Mesendoderm (in vitro differentiated cells): ENCODE measurements at places on chromosomes 2 and 18.

DNA sequence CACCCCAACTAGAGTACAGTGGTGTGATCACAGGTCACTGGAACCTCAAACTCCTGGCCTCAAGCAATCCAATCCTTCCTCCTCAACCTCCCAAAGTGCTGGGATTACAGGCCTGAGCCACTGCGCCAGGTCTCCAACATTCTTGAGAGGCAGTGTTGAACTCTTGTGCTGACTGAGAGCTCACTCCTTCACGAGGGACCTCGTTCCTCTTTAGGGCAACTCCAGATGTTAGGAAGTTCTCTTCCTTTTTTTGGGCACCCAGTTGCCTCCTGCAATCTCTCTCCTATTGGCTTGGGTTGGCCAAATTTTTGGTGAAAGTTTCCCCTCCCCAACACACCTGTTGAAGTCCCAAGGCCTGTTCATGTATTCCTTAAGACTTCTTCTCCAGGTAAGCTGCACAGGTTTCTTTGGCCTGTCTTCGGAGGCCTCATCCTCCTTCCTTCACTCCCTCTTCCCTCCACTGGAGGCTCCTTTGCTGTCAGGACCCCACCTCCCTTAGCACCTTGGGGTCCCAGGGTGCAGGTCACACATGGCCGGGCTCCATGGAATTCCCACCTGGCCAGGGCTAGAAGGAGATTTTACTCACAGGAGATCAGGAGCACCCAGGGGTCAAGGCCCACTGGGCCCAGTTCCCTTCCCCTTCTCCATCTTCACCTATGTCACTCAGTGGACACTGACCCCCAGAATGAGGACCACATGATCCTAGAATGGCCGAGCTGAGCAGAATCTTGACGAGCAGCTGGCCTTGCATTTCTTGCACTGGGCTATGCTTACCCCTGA, 94.6 kb upstream of the SMAD2 start:
- H3K4me1 ChIP-seq: no peaks in the 10 kb centered on the region
- no peak overlapping the region for H3K4me3 ChIP-seq
- no peaks in the 10 kb centered on the region for H3K36me3 ChIP-seq
- no peak overlapping the region for H3K27ac ChIP-seq
- DNase-seq: no peak
- H3K27me3 ChIP-seq: no peaks in the 10 kb centered on the region

DNA sequence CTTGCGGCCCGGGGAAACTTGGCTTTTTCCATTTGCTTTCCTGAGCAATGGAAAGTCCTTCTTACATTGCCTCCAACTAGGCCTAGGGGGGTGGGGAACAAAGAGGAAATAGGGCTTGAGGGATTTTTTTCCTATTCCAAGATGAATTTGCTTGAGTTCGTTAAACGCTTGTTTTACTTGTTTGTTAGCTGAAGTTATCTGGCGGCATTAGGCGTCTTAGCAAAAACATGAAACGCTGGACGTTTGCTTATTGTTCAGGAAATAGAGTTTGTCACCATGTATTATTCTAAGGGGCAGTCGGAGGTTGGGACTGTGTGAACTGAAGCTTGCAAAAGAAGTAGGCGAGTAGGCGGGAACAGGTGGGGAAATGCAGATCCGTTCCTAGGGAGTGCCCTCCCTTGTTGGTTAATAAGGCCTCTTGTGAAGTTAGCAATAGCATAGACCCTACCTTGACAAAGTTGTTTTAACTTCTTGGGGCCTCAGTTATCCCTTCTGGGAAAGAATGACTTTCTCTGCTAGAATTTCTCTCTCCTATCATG, 1.9 kb downstream of the CABLES1 start:
- H3K4me3 ChIP-seq: peak overlapping the region; percentile 65
- DNase-seq: peak; percentile 66
- no peaks in the 10 kb centered on the region for H3K36me3 ChIP-seq
- peaks cover 5% of the 10 kb centered on the region for H3K4me1 ChIP-seq
- H3K27ac ChIP-seq: no peak overlapping the region

- no peaks in the 10 kb centered on the region for H3K4me1 ChIP-seq
- H3K36me3 ChIP-seq: no peaks in the 10 kb centered on the region
- no peak overlapping the region for H3K27ac ChIP-seq
- no peak overlapping the region for H3K4me3 ChIP-seq
Measured at GRCh38 chr2:212343167-212343566, 195.4 kb downstream of the ERBB4 start.

DNA sequence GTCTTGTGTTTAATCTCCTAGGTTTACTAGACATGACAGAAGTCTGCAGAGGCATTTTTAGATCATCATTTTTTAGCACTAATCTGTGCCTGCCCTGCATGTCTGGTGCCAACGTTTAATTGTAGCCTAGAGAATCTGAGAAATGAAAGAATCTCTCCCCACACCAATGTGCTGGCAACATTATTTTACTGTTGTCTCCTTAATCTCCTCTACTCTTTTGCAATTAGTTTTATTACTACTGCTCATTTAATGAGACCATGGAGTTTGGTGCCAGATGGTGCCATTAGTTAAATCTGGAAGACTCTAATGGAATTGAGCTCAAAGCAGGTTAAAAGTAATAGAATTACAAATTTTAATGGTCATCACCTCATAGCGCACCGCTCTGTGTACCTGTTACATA, 4.0 kb upstream of the SPP2 start:
- H3K4me1 ChIP-seq: no peaks in the 10 kb centered on the region
- no peaks in the 10 kb centered on the region for H3K27me3 ChIP-seq
- no peak overlapping the region for H3K27ac ChIP-seq
- no peaks in the 10 kb centered on the region for H3K36me3 ChIP-seq
- no peak overlapping the region for H3K4me3 ChIP-seq

DNA sequence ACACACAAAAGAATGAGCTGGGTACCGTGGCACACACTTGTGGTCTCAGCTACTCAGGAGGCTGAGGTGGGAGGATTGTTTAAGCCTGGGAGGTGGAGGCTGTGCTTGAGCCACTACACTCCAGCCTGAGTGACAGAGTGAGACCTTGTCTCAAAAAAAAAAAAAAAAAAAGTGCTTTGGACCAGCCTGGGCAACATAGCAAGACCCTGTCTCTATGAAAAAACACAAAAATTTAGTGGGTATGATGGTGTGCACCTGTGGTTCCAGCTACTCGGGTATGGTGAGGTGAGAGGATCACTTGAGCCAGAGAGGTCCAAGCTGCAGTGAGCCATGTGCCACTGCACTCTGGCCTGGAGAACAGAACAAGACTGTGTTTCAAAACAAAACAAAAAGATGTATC, 10.4 kb downstream of the ZNF512 start:
- H3K27me3 ChIP-seq: no peaks in the 10 kb centered on the region
- no peaks in the 10 kb centered on the region for H3K36me3 ChIP-seq
- no peak for DNase-seq
- no peak overlapping the region for H3K27ac ChIP-seq
- no peaks in the 10 kb centered on the region for H3K4me1 ChIP-seq
- H3K4me3 ChIP-seq: no peak overlapping the region

- H3K4me3 ChIP-seq: no peak overlapping the region
- H3K4me1 ChIP-seq: no peaks in the 10 kb centered on the region
- no peak overlapping the region for H3K27ac ChIP-seq
- no peaks in the 10 kb centered on the region for H3K27me3 ChIP-seq
- no peaks in the 10 kb centered on the region for H3K36me3 ChIP-seq
Measured at GRCh38 chr2:152682663-152683062, 34.6 kb downstream of the PRPF40A start.

- DNase-seq: no peak
- no peak overlapping the region for H3K4me3 ChIP-seq
- H3K27ac ChIP-seq: no peak overlapping the region
- no peaks in the 10 kb centered on the region for H3K4me1 ChIP-seq
- no peaks in the 10 kb centered on the region for H3K36me3 ChIP-seq
Measured at GRCh38 chr2:230425377-230425776, 9.4 kb downstream of the SP100 start.

DNA sequence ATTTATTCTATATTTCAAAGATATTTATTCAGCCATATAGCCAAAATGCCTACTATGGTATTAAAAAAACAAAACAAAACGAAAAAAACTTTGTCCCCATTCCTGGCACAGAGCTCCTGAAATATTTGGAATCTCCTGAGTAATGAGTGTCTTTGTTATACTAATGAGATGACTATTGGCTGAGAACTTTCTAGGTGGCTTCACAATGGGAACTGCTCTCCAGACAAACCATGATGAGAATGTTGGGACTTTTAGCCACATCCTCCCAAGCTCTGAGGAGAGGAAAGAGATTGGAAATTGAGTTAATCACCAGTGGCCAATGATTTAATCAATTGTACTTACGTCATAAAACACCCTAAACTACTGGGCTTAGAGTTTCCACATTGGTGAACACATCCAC, 631.8 kb upstream of the SETBP1 start:
- H3K27ac ChIP-seq: no peak overlapping the region
- DNase-seq: peak; percentile 89
- no peaks in the 10 kb centered on the region for H3K36me3 ChIP-seq
- H3K4me1 ChIP-seq: peaks cover 2% of the 10 kb centered on the region
- no peak overlapping the region for H3K4me3 ChIP-seq
- no peaks in the 10 kb centered on the region for H3K27me3 ChIP-seq

DNA sequence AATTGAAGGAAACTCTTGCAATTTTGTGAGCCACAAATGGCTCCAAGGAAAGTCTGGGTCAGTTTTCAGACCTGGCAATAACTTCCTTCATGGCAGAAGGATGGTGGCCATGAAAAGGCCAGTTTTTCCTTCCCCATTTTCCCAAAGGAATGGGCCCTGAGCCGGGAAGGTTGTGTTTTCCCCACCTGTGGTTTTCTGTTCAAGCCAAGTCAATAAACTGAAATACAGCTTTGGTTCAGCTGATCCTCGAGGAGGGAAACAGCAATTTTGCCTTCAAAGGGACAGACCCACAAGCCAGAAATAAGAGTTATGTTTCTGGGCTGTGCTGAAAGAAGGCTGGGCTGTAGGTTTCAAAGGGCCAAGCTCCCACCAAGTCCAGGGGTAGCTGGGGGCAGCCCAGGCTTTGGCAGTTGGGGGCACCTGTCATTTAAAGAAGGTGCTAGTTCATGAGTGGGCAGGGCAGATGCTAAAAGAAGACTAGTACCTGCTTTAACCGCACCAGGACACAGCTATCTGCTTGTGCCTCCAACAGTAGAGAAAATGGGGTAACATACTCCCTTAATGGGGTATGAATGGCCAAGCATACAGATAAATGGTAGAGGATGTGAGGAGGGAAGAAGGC, 97.0 kb downstream of the TTC32 start:
- H3K27ac ChIP-seq: no peak overlapping the region
- H3K27me3 ChIP-seq: no peaks in the 10 kb centered on the region
- no peak overlapping the region for H3K4me3 ChIP-seq
- no peaks in the 10 kb centered on the region for H3K36me3 ChIP-seq
- DNase-seq: no peak

- no peak overlapping the region for H3K4me3 ChIP-seq
- peaks cover 8% of the 10 kb centered on the region for H3K4me1 ChIP-seq
- H3K36me3 ChIP-seq: no peaks in the 10 kb centered on the region
- peak overlapping the region; percentile 20 for H3K27ac ChIP-seq
- H3K27me3 ChIP-seq: no peaks in the 10 kb centered on the region
Measured at GRCh38 chr2:42103829-42104228, 56.0 kb downstream of the PKDCC start.

DNA sequence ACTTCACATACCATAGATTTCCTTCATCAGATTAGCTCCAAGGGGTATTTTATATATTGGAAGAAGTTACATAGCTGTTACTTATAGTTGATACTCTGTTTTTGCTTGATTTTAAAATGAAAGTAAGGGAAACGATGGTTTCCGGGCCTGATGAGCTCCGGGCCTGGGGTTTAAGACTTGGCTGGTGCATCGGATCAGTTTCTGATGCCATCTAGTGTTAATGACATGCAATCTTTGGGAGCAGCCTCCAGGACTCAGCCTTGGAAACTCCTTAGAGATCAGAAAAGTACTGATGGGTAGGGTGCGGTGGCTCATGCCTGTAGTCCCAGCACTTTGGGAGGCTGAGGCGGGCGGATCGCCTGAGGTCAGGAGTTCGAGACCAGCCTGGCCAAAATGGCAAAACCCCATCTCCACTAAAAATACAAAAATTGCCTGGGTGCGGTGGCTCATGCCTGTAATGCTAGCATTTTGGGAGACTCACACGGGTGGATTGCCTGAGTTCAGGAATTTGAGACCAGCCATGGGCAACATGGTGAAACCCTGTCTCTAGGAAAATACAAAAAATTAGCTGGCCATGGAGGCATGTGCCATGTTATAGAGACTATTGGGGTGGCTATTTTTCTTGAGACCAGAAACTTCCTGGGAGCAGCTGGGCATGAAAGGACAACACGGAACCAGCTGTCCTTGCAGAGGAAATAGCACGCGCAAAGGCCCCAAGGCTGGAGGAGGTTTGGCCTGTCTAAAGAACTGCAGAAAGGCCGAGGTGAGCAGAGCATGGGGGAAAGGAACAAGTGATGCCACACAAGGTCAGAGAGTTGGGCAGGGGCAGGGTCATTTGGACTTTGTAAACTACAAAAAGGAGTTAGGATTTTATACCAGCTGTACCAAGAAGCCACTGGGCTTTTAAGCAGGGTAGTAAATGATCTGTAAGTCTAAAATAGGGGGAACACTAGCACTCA, 46.9 kb upstream of the CNOT11 start:
- no peaks in the 10 kb centered on the region for H3K36me3 ChIP-seq
- H3K4me1 ChIP-seq: no peaks in the 10 kb centered on the region
- H3K27ac ChIP-seq: no peak overlapping the region
- peak; percentile 84 for DNase-seq

- H3K4me1 ChIP-seq: peaks cover 3% of the 10 kb centered on the region
- peak overlapping the region; percentile 37 for H3K4me3 ChIP-seq
- DNase-seq: no peak
- peaks cover 13% of the 10 kb centered on the region for H3K36me3 ChIP-seq
Measured at GRCh38 chr2:231464576-231465540, 574 bp upstream of the NCL start.

- H3K4me1 ChIP-seq: no peaks in the 10 kb centered on the region
- DNase-seq: no peak
- H3K27me3 ChIP-seq: no peaks in the 10 kb centered on the region
- no peak overlapping the region for H3K27ac ChIP-seq
- no peak overlapping the region for H3K4me3 ChIP-seq
Measured at GRCh38 chr2:198326431-198326830, 522.0 kb downstream of the PLCL1 start.

DNA sequence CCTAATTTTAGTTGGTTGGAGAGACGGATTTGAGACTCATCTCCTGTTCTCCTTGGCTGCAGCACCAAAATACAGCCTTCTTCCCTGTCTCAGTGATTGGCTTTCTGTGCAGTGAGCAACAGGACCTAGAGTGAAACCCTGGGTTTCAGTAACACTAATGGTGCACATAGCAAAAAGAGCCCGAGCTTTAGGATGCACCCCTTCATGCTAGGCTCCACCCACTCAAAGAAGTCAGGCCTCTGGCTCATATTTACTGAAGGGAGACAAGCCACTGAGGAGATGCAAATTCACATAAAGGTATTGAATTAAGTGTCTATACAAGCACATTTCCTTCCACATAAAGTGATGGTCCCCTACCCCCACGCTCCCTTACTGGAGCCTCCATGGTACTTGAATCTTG, 131.9 kb upstream of the CHAC2 start:
- no peaks in the 10 kb centered on the region for H3K4me1 ChIP-seq
- H3K4me3 ChIP-seq: no peak overlapping the region
- DNase-seq: no peak
- no peak overlapping the region for H3K27ac ChIP-seq
- H3K27me3 ChIP-seq: no peaks in the 10 kb centered on the region

GRCh38 chr2:238344035-238344434, 23.7 kb downstream of the TRAF3IP1 start:
- no peak for DNase-seq
- no peaks in the 10 kb centered on the region for H3K36me3 ChIP-seq
- H3K4me1 ChIP-seq: no peaks in the 10 kb centered on the region
- H3K27me3 ChIP-seq: no peaks in the 10 kb centered on the region
- no peak overlapping the region for H3K4me3 ChIP-seq
